OCI-LY7 (cell line): ENCODE measurements at places on chromosomes 11 and 22. TPM values are rescaled to one million over a fixed set of nuclear protein-coding genes. Genes with fewer than 3 reads are reported as not detected.

The GLYAT gene
- total RNA-seq: not detected in 2 replicates

The PYGM gene
- 2.2 and 2.4 TPM in 2 replicates for total RNA-seq

The DAGLA gene
- not detected in 2 replicates for total RNA-seq

The PVALB gene
- total RNA-seq: not detected in 2 replicates

The INPP5J gene
- 7.0 and 7.5 TPM in 2 replicates for total RNA-seq

The BBOX1 gene
- total RNA-seq: not detected in 2 replicates

The CD248 gene
- 0.18 and 0.46 TPM in 2 replicates for total RNA-seq

GRCh38 chr11:119320776-119321524 is 4.0 kb upstream of the MCAM start:
- DNase-seq: peak; percentile 65

- DNase-seq: no peak
Measured at GRCh38 chr11:971731-972365, 46.2 kb downstream of the AP2A2 start.

GRCh38 chr11:117489999-117490679 is 162.5 kb downstream of the CEP164 start:
- no peak for DNase-seq

DNA sequence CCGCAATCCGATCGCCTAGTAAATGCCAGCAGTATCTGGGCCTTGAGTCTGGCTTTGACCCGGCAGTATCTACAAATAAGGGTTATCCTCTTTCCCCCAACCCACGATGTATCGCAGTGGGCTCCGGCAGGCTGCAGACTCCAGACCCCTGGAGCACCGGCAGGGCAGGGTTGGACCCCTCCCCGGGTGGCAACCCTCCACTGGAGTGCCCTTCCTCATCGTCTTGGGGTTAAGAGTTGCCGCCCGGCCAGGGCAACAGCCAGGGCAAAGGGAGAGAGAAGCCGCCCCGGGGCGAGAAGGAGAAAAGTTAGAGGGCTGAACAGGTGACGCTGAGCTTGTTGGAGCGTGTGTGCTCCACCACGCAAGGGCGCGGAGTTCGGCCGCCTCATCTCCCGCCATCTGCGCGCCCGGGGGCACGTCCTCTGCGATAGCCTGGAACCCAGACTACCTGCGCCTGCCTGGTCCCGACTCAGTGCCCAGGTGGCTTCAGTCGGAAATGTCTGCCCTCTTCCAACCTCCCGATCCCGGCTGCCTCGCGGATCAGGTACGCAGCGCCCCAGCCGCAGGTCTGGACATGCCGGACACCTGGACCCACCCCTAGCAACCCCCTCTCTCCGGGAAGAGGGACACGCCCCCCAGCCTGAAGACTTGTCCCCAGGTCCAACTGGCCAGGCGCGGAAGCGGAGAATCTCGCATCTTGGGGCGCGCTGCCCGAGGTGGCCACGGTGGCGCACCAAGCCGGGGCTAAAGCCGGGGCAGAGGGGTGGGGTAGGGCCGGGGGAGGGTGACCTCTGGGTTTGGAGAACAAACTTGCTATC is 1.2 kb downstream of the DSCAML1 start:
- no peak for DNase-seq

- no peak for DNase-seq
Measured at GRCh38 chr22:44941207-44941606, 68.6 kb downstream of the PHF21B start.

- DNase-seq: no peak
Measured at GRCh38 chr22:36796552-36797175, 20.2 kb downstream of the PVALB start.

GRCh38 chr22:22552630-22553029 is 6.4 kb downstream of the PRAME start:
- DNase-seq: peak; percentile 58

- DNase-seq: no peak
Measured at GRCh38 chr11:62961017-62961570, 23.7 kb downstream of the SLC22A6 start.

- DNase-seq: no peak
Measured at GRCh38 chr11:119797736-119798135, 68.7 kb upstream of the NECTIN1 start.

- DNase-seq: peak; percentile 34
Measured at GRCh38 chr11:62909107-62909894, 11.9 kb downstream of the CHRM1 start.

- no peak for DNase-seq
Measured at GRCh38 chr11:127632546-127632945, 632.0 kb upstream of the KIRREL3 start.

- DNase-seq: no peak
Measured at GRCh38 chr11:131866535-131867400, 496.4 kb downstream of the NTM start.

DNA sequence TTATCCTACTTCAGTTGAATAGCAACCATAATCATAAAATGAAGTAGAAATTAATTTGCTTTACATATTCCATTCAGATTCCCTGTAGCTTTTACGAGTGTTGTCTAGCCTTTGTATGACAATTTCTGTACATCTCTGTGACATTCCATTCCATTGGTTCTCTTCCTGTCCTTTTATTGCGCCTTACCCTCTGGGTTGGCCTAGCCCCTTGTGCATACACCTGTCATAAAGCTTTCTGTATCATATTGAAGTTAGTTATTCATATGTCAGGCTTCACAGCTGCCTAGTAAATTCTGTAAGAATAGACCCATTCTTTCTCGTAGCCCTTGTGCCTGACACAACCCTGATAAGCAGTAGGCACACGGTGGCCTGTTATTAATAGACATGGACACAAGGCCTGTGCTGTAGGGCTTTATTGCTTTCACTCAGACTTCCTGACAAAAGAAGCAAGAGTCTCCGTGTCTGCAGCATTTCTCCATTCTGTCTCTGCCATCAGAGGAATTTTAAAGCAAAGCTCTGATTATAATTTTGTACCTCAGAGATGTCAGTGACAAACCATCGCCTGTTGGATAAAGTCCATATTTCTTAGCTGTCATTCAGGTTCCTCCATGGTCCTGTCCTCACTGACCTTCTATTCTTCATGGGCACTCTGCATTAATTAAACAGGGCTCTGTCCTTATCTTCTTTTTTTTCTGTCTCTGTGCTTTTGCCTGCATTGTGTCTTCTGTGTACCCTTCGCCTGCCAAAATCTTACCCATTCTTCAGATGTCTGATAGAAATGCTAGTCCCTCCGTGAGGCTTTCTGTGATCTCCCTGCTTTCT is 49.4 kb downstream of the BID start:
- no peak for DNase-seq

DNA sequence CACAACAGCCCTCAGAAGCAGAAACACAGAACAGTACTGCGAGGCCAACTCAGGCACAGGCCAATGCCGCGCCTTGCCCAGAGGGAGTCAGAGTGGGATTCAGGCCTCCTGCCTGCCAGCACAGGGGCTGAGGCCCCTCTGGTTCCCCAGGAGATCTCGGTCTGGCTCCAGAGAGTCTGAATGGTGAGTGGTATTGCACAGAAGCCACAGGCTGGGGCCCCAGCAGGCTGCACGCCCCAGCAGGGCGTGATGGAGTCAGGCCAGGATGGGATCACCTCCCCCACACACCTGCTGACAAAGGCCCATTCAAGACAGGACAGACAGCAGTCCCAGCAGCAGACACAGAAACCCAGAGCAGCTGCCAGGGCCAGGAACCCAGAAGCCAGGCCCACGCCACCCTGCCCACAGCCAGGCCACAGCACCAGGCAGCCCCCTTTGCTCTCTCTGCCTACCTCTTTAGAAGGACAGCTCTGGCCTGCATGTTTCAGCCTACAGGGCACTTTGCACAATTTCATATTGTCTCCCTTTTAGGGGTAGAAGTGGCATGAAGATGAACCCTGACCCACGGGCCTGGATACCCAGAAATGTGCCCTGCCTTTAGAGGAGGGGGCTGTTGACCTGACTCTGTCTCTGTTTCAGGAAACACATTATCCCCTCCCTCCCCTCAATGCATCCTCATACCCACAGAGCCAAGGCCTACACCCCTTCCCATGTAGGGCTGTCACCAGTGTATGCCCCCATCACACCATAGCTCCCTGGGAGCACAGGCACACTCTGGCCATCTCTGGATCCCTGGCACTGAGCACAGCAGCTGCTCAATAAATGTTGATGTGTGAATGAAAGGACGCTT is 6.1 kb downstream of the FXYD6 start:
- no peak for DNase-seq

DNA sequence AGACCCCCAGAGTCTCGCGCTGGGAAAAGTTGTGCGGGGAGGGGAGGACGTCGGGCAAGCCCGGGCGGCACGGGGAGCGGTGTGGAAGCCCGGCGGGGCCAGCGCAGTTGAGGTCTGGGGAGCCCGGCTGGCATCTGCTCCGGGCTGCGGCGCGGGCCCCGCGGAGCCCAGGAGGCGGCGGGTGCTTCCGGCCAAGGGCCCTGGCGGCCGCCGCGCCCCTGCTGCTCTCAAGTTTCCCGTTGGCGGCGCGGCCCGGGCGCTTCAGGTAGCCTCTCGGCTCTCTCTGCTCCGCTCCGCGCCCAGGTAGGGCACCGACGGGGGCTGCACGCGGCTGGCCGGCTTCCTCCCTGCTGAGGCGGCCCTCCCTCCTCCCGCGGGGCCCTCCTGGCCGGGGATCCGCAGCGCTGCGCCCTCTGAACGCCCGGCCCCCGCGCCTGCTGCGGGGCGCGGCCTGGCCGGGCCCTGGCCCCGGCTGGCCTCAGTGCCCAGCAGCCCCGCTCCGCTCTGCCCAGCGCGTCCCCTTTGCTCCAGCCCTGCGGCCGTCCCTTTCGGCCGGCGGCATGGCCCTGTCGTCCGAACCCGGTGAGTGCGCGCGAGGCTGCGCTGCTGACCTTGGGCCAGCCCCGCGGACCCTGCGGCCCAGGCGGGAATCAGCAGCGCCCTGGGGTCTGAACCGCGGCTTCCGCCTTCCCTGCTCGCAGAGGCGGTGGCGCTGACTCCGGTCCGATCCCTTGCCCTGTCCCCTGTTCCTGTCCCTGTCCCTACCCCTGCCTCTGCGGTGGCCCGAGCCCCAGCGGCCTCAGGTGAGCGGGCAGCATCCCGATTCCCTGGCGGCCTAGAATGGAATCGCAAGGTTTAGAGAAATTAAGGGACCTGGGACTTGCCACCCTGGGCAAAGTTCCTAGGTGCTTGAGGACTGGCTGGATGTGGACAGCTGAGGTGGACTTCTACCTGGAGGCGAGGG is 4.3 kb upstream of the AMPD3 start:
- no peak for DNase-seq
